ENCODE measurements at places on chromosomes 2 and 18.

- no peak for DNase-seq
These were observed 60.5 kb downstream of the CDK15 start for GRCh38 chr2:201866643-201867473.

GRCh38 chr2:118032169-118033013, 18.5 kb upstream of the CCDC93 start:
- no peak for DNase-seq

GRCh38 chr2:8575038-8575833, 106.6 kb upstream of the ID2 start:
- DNase-seq = no peak

DNA sequence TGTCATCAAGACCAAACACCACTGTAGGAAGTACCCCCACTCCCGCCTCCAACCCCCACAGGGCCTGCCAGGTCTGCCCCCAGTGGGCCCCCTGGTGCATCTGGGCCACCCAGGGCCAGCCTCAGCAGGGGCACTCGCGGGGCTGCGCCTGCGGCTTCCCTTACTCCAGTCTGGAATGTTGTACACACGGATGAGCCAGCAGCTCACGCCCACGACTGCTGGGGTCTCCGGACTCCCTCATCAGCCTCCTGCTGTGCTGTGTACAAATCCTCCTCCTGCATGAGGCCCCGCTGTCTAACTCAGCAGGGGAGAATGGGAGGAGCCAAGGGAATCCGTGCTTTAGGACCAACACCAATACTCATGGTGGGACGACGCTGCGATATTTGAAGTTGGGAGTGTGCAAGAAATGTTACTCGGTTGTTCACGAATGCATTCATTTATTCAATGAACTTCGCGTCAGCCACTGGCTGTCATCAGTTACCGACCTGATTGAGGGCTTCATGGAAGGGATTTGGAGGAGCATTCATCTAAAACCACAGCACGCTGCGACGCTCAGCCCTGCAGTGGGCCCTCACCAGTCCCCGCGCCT, 654 bp upstream of the ASB1 start:
- peak; percentile 23 for DNase-seq

- DNase-seq = no peak
These were observed 128.3 kb upstream of the MMADHC start for GRCh38 chr2:149715894-149716293.

Measured in SIG-M5 (cell line).